Stimulated activated CD8-positive, alpha-beta memory T cell treated with anti-CD3 and anti-CD28 coated beads, Interleukin-4, amount 100 ng/mL, for 24 hours (primary cell): ENCODE measurements at places on chromosomes 5 and 9.

GRCh38 chr5:96157077-96157780 lies 195.6 kb upstream of the ELL2 start:
- DNase-seq: no peak

DNA sequence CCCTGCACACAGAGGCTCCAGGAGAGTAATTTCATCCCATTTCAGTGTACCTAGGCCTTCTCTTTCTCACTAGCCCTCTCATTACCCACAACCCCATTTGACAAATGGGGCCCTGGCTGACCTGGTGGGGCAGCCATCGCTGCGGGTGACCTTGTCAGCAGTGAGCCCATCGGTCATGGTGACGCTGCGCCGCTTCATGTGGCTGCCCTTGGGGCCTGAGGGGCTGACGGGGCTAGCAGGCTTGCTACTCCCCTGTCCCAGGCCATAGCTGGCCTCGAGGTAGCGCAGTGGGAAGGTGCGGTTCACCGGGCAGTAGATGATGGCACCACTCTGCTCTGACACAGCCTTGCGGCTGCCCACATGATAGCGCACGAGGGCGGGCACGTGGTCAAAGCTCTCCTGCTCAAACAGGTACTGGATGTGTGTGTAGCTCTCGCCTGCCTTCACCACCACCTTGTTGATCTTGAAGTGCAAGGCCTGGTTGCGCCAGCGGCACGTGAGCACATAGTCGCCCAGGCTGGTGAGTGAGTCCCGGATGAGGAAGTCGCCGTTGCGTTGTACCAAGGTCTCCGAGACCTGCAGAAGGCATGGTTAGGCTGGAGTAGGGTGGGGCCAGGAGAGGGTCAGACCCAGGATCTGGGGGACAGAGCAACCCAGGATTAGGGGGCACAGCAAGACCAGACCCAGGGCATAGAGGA lies 14.1 kb upstream of the TOR2A start:
- no peak for DNase-seq

DNA sequence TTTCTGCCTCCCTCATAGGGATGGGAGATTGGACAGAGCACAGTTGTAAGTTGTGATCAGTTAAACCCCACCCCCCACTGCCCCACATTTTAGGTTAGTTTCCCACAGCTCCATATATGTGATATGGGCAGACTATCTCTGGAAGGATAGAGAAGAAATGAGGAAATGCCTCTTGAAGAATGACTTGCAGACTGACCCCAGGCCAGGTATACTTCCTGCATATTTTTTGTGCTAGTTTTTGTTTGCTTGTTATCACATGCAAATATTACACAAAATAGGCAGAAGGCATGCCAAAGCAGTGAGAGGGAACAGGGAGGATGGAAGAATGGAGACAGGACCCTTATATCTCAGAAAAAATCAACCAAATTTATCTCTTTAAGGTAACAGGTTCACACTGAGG lies 10.1 kb upstream of the GLRX start:
- no peak for DNase-seq

- no peak for DNase-seq
Observed at GRCh38 chr9:20436476-20437195, 185.7 kb downstream of the MLLT3 start.
